ENCODE measurements at places on chromosomes 1 and 21.

DNA sequence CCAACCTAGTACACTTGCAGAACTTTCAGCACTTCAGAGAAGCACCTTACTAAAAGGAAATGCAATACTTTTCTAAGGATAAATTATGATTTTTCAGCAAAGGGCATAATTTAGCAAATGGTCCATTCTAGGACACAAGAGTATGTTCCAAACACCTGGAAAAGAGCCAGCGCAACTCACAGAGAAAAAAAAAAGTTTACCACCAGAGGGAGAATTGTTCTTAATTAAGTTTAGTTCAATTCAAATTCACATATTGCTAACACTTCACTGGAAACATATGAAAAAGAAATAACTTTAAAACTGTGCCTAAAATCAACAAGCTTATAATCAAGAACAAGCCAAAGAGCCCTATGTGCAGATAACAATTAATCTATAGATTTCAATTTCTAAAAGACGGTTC, 338.1 kb downstream of the SEC16B start:
- DNase-seq = no peak

DNA sequence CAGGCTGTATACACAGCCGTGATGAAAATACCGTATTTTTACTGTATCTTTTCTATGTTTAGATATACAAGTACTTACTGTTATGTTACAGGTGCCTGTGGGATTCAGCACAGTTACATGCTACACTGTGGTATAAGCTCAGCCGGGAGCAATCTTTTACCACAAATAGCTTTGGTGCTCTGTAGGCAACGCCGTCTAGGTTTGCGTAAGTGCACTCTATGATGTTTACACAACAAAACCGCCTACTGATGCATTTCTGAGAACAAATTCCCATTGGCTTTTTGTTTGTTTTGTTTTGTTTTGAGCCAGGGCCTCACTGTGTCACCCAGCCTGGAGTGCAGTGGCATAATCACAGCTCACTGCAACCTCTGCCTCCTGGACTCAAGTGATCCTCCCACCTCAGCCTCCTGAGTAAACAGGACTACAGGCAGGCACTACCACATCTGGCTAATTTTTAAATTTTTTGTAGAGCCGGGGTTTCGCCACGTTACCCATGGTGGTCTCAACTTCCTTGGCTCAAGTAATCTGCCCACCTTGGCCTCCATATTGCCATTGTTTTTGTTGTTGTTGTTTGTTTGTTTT, 81.0 kb downstream of the SCCPDH start:
- DNase-seq = no peak

DNA sequence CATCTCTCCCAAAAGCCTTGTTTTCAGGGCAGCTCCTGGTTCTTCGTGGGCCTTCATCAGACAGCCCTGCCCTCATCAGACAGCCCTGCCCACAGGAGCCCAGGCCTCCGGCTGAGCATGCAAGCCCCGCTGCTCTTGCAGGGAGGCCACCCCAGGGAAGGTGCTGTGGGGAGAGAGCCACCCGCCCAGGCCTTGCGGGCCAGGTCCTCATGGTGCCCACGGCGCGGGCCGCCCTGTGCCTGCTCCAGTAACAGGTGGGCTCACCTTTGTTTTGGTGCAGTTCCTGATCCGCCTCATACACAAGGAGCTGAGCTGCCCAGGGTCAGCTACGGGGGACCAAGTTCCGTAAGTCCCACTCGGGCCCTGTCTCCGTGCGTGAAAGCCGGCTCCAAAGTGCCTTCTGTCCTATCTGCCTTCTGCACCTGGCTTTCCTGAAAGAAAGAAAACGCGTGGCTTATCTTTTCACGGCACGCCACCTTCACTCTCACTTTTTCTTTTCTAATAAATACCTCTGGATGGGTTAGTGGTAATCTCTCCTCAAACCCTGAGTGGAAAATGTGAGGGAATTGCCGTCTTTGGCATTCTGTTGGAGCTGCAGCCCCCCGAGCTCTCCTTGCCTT, 65.9 kb downstream of the SLC37A1 start:
- DNase-seq = no peak

DNA sequence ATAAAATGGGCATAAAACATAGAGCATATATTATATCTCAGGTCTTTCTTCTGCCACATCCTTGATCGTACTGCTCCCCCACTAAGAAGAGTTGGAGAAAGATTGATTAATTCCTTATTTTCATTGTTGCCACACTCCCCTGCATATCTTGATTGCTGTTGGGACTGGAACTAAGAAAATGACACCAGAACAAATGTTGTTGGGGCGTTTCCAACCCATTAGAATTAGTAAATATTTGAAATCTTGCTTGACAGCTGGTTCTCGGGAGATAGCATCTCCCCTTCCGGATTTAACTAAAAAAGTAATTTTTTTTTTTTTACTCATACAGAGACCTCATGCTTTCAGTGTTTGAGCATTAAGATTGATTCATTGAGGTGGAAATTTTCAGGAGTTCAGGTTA, 493.0 kb upstream of the PLXNA2 start:
- DNase-seq = no peak

DNA sequence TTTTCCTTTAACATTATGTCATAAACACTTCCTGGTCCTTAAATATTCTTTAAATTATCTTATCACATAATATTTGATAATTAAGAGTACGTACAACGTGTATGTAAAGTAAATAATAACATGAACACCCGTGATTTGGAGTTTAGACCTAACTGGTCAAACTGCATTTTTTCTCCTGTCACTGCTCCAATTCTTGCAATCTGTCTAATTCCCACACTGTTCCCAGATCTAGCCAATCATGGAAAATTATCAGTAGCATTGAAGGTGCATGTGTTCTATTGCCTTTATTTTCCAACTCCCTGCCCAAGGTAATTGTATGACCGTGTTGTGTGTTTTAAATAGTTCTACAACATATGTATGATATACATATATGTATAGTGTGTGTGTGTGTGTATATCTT, 2.1 kb upstream of the PM20D1 start:
- no peak for DNase-seq

- no peak for DNase-seq
These were observed 59.9 kb upstream of the CNN3 start for GRCh38 chr1:94986783-94987182.

DNA sequence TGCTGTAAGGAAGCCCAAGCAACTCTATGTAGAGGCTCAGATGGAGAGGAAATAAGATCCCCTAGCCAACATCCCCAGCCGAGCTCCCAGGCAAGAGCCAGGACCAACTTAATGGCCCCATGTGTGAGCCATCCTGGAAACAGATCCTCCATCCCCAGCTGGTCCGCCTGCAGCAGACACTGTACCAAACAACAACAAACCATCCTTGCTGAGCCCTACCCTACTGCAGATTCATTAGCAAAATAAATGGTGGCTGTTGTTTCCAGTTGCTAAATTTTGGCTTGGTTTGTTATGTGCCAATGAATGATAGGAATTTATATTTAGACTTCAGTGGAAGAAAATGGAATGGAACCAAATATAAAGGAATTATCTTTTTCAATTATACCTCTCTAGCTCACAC, 43.9 kb downstream of the LMX1A start:
- no peak for DNase-seq

DNA sequence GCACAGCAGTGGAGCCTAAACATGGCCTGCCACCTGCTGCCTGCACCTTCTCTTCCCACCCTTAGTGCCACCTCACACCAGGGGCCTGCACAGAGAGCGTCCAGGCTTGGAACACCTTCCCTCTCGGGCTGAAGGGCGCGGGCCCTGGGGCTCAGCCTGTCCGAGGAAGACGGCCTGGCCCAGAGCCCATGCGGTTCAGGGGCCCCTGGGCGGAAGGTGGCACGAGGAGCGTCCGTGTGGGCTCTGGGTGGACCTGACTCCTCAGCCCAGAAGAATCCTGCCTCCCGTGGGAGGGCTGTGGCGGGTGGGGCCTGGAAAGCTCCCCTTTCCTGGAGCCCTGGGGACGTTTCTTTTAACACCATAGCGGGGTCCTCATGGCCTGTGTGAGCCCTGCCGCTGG, 19.4 kb downstream of the DFFB start:
- no peak for DNase-seq

DNA sequence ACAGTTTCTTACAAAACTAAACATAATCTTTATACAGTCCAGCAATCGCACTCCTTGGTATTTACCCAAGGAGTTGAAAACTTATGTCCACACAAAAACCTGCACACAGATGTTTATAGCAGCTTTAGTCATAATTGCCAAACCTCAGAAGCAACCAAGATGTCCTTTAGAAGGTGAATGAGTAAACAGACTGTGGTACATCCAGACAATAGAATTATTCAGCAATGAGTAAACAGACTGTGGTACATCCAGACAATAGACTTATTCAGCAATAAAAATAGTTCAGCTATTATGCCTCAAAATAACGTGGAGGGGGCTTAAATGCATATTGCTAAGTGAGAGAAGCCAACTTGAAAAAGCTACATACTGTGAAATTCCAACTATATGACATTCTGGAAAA, 87.0 kb upstream of the GALNT2 start:
- no peak for DNase-seq

DNA sequence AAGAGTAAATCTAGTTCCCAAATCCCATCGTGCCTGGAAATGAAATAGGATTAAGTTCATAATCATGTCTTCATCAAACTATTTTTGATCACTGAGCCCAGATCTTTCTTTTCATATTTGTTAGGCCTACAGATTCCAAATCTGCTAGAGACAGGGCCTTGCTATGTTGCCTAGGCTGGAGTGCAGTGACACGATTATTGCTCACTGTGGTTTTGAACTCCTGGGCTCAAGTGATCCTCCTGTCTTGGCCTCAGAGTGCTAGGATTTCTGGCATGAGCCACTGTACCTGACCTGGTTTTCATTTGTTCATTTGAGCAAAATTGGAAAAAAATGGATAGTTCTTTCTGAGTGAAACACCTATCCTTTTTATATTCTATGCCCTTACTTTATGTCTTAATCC, 28.0 kb upstream of the DIPK1A start:
- DNase-seq = no peak

DNA sequence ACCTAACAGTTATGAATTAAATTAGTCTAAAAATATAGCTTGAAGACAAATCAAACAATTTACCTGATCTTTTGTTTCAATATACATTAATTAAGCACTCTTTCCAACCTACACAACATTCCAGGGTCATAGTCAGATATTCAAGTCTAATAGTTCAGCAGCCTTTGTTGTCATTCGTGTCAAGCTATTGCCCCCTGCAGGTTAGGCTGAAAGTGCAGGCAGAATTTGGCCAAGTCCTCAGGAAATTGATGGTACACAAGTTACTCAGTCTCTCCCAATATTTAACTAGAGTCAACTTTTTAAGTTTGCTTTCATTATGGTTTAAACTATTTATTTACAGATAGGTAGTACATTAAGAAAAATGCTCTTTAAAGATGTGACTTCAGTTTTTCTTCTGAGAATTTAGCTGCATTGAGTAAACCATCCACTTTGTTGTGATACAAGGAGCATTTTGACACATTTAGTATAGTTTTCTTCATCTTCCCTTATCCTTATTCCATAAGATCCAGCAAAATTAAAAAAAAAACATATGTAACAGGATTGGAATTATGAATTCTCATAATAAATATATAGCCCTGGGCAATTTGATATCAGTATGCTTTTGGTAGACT, 130.3 kb upstream of the DPYD start:
- peak; percentile 78 for DNase-seq

- no peak for DNase-seq
These were observed 152.8 kb downstream of the C1orf21 start for GRCh38 chr1:184539580-184539979.

DNA sequence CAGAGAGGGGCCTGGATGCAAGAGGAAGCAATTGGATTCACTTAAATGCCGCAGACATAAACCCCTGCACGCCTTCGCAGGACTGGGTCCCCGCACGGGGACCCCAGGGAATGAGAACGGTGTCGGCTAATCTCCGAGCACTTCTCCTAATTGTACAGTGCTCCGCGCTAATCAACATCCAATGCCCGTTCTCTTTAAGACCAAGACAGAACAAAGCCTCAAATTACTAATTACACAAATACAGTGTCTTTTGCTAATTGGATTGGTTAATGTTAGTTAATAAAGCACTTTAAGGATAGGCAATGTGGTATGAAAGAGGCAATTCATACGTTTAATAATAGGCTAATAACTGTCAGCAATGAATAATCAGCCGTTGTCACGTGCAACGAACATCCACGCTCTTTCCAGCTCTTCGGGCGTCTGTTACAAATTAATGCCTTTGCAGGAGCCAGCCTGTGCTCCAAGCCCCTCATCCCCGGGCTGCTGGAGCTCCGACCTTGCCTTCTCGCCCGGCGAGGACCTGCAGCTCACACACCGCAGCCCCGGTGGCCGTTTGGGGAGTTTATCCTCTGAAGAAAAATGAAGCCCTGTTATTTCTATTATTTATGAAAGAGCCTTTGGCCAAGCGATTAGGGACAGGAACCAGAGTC, 157.8 kb downstream of the PRDM16 start:
- no peak for DNase-seq

GRCh38 chr21:29616209-29616751, 317.6 kb downstream of the BACH1 start:
- DNase-seq = no peak

DNA sequence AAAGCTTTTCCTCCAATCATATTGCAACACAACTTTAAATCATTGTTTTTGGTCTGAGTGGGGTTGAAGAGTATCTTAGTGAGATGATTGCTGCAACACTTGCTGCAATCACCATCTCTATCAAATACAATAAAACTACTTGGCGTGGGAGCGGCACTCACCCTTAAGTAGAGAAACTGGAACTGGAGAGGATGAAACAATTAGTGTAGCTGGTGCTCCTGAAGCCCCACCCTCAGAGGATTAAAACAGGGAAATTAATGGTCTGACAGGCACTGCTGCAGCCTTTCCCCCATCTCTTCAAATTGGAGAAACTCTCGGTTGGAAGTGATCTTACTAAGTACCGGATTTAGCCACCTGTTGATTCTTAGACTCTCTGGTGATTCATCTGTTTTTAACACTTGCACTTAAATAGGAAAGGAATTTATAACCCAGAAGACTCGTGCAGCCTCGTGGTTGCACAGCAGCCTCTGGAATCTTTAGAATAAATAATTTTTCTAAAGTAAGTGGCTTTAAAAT, 80.5 kb upstream of the KIF26B start:
- DNase-seq = no peak

GRCh38 chr21:44599264-44600029, 950 bp upstream of the KRTAP10-7 start:
- DNase-seq = no peak

GRCh38 chr1:94121411-94121821, 468 bp upstream of the ABCA4 start:
- no peak for DNase-seq

GRCh38 chr21:23890652-23891051, 1716.6 kb downstream of the MRPL39 start:
- DNase-seq = no peak

DNA sequence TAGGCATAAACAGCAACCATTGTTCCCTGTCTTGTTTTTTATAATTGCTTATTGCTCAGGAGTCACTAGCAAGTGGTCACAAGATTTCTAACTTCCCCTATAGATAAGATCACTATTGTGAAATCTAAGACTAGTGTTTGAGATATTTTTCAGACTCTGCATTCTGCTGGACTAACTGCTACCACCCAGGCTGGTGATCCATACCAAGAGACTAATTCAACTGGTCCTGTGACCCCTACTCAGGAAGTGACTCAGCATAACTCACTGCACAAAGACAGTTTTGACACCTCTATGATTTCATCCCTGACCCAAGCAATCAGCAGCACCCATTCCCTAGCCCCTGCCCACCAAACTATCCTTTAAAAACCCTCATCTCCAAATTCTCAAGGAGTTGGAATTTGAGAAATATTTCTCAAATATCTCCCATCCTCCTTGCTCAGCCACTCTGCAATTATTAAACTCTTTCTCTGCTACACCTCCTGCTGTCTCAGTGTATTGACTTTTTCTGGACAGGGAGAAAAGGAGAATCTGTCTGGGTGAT, 52.7 kb downstream of the TRIM33 start:
- no peak for DNase-seq

Data from CD4-positive, alpha-beta T cell treated with Interleukin-15 for 4 hours (primary cell).